ENCODE measurements at places on chromosomes 6 and 20.

DNA sequence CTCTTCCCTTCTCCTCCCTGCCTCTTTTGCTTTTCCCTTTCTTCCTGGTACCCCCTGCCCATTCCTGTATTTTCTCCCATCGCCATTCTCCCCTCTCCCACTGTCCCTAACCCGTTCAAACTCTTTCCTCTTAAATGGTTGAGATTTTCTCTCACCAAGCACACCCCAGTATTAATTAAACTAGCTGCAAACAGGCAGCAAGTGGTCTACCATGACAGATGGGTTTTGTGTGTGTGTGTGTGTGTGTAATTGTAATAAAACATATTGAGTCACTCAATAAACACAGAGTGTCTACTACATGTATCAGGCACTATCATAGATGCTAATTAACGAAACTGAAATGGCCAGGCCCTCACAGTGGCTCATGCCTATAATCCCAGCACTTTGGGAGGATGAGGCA is 6.7 kb downstream of the RAET1E start:
- no peak for DNase-seq

GRCh38 chr6:30974490-30975252 is 8.8 kb upstream of the MUC21 start:
- DNase-seq = no peak

DNA sequence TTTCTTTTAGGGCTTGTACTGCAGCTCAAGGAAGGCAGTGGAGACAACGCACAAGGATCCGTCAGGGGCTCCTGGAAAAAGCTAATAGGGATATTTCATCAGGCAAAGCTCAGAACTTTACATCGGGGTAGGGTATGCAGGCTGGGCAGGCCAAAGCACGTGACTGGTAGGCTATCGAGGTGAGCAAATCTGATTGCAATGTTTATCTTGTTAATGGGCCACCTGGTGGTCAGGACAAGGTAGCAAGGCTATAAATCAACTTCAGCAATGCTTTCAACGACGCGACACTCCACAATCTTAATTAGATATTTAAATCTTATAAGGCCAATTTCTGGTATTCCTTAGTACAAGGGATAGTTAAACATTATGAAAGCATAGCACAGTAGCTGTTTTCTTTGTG is 1302.8 kb upstream of the EYS start:
- DNase-seq = no peak

DNA sequence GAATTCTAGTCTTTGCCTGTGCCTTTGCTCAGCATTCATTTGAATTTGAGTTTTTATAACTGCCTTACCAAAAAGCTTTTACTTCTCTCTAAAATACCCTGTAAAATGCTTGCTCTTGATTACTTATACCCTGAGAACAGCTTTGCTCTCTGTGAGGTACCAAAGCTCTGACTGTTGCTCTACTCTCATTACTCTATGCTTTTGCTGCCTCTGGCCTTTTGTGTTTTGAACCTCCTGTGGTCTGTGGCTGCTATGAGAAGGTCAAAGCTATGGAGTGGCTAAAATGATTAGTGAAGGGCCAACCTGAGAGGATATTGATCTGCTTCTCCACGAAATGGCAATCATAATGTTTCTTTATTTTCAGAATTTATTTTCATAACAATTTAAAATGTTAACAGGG is 375.6 kb upstream of the IMPG1 start:
- DNase-seq = no peak

- no peak for DNase-seq
Observed at GRCh38 chr20:45538209-45538799, 978 bp downstream of the WFDC6 start.

GRCh38 chr6:159061805-159062563 is 17.2 kb upstream of the TAGAP start:
- peak; percentile 72 for DNase-seq

DNA sequence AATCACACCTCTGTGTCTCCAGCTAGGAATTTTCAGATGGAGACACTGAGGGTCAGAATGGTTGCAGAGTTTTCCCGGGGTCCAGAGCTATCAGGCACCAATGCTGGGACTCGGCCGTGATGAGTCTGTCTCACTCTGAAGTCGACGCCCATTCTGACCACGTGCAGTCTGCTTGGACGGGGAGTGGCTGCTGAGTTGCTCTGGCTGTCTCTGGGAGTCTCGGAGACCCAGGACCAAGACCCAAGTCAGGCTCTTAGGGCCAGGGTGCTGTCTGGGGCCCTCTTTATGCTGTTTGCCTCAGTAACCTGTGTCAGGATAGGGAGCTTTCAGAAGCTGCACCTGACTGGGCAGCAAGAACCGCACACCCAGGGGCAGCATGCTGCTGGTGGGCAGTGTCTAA is 4.6 kb downstream of the IP6K3 start:
- no peak for DNase-seq

- no peak for DNase-seq
Observed at GRCh38 chr6:1726341-1726768, 116.6 kb downstream of the FOXC1 start.

DNA sequence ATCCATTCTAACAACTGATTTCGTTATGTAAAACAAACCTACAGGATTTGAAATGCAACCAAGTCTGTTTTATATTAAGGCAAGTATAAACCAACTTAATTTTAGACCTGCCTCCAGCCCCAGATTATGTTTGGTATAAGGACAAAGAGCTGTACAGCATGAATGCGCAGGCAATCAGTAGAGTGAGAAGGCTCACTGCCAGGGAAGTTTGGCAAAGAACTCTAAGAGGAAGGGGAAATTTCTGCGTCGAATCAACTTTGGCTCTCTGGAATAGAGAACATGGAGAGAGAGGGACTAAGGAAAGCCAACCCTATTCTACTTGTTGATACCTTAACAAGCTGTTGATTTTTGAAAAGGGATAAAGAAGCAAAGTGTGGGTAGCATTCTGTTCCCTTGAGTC is 96.9 kb upstream of the FOXO3 start:
- no peak for DNase-seq

DNA sequence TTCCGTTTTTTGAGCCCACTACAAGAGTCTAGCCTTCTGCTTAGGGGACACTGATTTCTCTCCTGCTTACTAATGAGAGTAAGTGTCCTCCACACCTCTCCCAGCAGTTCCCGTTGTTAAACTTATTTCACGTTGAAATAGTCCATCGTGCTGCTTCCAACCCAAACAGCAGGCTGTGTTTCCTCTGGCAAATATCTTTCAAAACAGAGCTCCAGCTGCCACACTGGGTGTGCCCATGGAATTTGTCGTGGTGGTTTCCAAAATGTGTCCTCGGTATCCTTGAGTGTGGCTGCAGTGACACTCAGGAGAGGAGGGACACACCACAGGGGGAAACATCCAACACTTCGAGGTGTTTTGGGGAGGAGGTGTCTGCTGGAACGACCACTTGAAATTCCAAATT is 176.5 kb upstream of the RALGAPA2 start:
- no peak for DNase-seq

- no peak for DNase-seq
Observed at GRCh38 chr20:62598761-62599194, 43.5 kb upstream of the SLCO4A1 start.

- no peak for DNase-seq
Observed at GRCh38 chr20:4183361-4183760, 168.0 kb upstream of the RNF24 start.

GRCh38 chr20:1388741-1389483 is 3.9 kb downstream of the FKBP1A start:
- DNase-seq = peak; percentile 34

DNA sequence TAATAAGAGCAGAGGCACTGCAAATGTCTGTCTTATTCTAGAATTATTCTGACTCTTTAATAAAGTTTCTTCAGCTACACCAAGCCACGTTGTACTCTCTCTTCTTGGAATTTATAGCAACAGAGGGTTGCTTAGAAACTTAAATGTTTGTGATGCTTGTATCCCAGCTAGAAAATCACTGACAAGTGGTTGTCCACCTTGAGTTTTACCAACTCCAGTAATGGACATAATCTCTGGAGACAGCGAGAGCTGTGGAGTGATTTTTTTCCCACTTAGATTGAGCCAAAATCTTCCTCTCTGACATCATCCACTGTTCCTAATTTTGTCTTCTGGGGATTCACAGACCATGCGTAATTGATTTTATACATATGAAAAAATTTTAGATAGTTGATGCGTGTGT is 8.0 kb downstream of the ECT2L start:
- no peak for DNase-seq

DNA sequence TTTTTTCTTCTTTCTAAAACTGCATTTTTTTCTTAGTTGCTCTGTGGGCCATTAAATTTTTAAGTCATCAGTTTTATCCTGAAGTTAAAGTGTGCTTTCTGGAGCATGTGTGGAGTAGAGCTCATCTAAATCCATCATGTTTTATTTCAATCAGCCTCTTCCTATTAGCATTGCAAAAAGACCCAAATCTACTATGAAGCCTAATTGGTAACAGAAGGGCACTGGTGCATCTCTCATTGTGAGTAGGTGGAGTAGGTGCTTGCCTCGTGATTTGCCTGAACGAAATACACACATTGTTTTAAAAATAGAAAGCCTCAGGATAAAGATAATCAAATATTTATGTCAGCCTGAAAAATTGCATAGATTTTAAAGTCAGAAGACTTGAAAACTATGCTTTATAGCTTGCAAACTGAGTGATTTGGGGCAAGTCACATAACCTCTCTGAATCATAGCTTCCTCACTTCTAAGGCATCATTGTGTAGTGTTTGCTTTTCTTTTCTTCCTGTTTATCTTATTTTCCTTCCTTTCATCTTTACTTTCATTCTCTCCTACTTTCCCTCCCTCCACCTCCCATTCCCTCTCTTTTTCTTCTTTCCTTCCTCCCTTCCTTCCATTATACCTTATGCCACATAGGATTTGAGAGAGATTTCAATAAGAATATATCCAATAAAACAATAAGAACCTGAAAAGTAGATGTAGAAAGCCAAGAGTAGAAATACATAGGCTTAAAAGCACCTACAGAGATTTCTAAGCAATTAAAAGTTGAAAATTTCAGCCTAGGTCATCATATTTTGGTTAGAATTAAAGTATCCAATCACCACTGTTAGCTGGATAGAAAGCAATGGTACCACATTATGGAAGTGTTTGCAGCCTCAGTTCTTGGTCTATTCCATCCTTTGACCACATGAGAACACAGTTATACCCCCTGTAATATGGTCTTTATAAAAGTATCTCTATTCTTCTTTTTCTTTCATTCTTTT is 49.6 kb upstream of the RNF146 start:
- DNase-seq = no peak
